Right lobe of liver (tissue), 6 donors: ENCODE measurements at places on chromosomes 2 and 18. TPM values are rescaled to one million over a fixed set of nuclear protein-coding genes. Genes with fewer than 3 reads are reported as not detected.

DNA sequence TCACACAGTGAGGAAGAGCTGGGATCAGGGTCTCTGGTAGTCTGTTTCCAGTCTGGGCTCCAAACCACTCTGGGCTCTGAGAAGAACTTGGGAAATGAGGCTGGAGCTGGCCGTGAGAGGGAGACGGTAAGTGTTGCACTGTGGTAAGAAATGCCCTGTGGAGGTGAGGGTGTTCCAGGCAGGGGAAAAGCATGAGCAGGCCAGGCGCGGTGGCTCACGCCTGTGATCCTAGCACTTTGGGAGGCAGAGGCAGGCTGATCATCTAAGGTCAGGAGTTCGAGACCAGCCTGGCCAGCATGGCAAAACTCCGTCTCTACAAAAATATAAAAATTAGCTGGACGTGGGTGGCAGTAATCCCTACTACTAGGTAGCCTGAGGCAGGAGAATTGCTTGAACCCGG, 14.3 kb upstream of the DES start:
- no peaks in the 10 kb centered on the region for H3K4me1 ChIP-seq
- no peak overlapping the region for H3K4me3 ChIP-seq
- DNase-seq, result no peak
- no peak overlapping the region for H3K27ac ChIP-seq

DNA sequence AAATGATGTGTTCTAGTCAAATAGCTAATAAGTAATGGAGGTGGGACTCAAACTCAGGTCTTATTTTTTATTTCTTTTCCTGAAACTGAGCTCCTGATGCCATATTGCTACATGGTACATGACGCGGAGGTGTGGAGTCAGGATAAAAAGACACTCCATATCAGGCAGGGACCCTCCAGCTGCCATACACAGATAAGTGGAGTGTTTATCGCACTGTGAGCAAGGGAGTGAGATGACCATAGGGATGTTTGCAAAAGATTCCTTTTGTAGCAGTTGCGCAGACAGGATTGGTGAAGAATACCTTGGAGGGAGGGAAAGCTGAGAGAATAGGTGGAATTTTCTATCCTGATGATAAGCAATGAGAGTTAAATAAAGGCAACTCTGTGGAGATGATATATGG, 657.2 kb downstream of the RNF144A start:
- H3K4me3 ChIP-seq, result no peak overlapping the region
- no peaks in the 10 kb centered on the region for H3K4me1 ChIP-seq
- H3K36me3 ChIP-seq, result no peaks in the 10 kb centered on the region
- H3K27me3 ChIP-seq, result no peaks in the 10 kb centered on the region
- H3K27ac ChIP-seq, result no peak overlapping the region

DNA sequence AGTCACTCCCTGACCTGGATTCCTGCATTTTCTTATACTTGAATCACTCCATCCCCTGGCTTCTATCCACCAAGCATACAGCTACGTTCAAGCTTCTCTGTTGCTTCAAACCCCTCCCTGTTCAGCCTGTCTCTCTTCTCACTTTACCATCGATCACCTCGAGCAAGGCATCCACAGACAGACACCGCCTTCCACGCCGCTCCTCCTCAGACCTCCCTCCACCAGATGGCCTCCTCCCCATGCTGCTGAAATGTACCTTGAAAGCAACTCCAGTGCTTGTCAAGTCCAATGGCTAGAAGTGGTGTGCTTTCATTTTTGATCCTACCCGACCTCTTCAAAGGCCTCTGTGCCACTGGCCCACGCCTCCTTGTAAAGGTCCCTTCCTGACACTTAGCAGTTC, 131.3 kb upstream of the ACAA2 start:
- no peak for DNase-seq
- no peaks in the 10 kb centered on the region for H3K4me1 ChIP-seq
- H3K27ac ChIP-seq, result no peak overlapping the region
- no peaks in the 10 kb centered on the region for H3K27me3 ChIP-seq
- no peaks in the 10 kb centered on the region for H3K36me3 ChIP-seq
- no peak overlapping the region for H3K4me3 ChIP-seq

GRCh38 chr2:84964406-84965191, 6.4 kb upstream of the KCMF1 start:
- no peaks in the 10 kb centered on the region for H3K36me3 ChIP-seq
- H3K27ac ChIP-seq, result peak overlapping the region; percentile 63
- H3K4me1 ChIP-seq, result peaks cover 42% of the 10 kb centered on the region
- no peaks in the 10 kb centered on the region for H3K27me3 ChIP-seq

DNA sequence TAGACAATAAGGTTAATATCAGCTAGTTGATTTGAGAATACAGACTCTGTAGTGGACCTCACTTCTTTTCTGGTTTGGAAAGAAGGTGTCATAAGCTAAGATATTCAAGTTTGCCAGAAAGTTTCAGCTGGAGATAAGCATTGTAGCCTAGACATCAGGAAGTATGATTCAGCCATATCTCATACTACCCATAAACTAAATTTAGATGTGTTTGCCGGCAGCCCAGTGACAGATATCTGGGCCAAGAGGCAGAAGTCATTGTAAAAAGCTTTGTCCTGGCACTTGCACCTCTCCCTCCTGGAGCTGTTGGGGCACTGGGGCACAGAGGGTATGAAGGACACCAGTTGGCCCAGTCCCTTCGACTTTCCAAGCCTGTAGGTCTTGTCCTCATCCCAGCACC, 128.0 kb downstream of the EPHA4 start:
- H3K4me3 ChIP-seq, result no peak overlapping the region
- no peak for DNase-seq
- no peaks in the 10 kb centered on the region for H3K4me1 ChIP-seq
- no peaks in the 10 kb centered on the region for H3K36me3 ChIP-seq
- H3K27me3 ChIP-seq, result no peaks in the 10 kb centered on the region

DNA sequence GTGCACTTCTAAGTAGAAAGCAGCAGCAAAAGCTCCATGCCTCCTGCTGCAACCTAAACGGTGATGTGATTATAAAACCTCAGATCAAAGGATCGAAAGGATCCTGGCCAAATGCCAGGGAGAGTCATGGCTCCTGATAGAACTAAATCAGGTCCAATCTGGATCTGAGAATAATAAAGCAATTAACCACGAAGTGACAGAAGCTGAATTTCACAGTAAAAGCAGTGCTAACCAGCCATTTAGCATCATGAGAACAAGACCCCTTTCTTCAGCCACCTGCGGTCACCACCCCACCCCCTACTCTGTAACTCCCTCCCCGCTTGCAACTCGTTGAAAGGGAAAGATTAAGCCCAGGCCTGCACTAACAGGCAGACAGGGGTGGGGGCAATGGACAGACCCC, 748.7 kb downstream of the BCL11A start:
- H3K27ac ChIP-seq, result no peak overlapping the region
- H3K4me3 ChIP-seq, result no peak overlapping the region
- H3K27me3 ChIP-seq, result no peaks in the 10 kb centered on the region
- H3K36me3 ChIP-seq, result no peaks in the 10 kb centered on the region
- no peak for DNase-seq
- no peaks in the 10 kb centered on the region for H3K4me1 ChIP-seq

DNA sequence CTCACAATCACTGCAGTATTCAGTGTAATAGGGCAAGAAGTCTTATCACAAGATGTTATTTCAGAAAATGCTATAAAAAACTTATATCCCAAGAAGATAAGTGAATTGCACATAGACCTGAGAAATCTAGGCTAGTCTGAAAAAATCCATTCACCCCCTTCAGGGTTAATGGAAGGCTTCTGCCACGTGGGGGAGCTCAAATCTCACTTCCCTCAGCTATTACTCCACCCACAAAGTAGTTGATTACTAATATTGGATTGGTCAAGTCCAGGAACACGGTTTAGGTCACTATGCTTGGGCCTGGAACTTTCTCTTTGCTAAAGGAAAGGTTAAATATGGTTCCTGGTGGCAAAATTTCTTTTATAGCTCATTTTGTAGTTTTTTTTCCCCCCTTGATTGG, 51.2 kb upstream of the ADAM23 start:
- DNase-seq, result no peak
- H3K36me3 ChIP-seq, result no peaks in the 10 kb centered on the region
- no peaks in the 10 kb centered on the region for H3K27me3 ChIP-seq
- H3K4me3 ChIP-seq, result no peak overlapping the region

DNA sequence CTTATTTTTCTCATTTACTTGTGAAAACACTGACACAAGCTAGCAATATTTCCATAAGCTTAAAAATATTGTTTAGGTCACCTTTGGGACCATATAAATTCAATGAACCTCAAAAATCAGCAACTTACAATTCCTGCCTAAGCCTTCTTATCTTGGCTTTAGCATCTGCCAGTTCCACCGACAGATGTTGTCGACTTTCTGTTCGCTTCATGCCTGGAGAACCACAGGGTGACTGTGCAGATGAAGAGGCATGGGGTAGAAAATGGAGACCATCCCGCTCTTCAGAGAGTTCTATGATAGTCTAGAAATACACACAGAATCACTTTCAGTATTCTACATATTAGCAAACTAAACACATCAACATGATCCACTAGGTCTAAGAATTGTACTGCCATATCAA, 64.2 kb downstream of the CCDC88A start:
- H3K27me3 ChIP-seq, result no peaks in the 10 kb centered on the region
- no peak for DNase-seq
- H3K36me3 ChIP-seq, result no peaks in the 10 kb centered on the region

DNA sequence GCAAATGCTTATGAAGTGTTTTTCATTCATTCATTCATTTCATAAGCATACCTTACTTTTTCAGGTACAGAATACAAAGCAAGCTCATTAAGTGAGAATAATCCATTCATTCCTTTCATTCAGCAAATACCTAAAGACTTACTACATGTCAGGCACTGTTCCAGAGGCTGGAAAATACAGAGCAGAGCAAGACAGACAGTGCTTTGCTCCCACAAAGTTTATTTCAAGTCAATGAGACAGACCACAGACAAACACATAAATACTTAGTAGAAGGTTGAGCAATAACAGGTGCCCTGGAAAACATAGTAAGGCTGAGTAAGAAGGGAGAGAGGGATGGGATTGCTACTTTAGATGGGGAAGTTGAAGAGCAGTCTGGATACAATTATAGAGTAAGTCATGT, 309.8 kb downstream of the C1D start:
- no peaks in the 10 kb centered on the region for H3K4me1 ChIP-seq
- H3K27ac ChIP-seq, result no peak overlapping the region
- DNase-seq, result no peak
- H3K4me3 ChIP-seq, result no peak overlapping the region
- H3K36me3 ChIP-seq, result no peaks in the 10 kb centered on the region

DNA sequence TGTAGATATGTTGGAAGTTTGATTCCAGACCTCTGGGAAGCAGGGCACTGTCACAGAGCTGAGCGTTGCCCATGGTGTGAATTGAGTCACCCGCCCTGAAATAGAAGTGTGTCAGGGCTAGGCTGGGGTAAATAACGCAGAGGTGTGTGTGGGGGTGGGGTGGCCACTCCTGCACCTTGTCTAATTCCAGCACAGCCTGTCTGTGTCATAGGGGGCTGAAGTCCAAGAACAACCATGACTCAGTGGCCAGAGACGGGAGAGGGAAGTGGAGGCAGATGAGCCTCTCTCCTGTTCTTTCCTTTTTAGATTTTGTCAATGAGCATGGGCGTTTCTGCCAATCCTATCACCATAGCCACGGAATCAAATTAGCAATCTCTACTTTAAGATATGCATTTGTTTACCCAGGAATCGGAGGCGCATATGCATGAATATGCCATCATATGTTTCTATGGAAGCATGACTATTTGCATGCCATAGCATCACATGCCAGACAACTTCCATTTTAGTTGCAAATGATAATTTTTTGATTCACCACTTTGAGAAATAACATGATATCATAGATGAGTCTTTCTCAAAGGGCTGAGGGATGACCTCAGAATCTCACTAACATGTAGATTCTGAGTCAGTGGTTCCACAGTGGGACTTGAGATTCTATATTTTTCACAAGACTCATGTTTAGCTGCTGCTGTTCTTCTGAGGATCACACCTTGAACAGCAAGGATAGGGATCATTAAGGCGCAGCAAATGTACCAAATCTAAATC, 852.9 kb downstream of the DCDC2C start:
- no peaks in the 10 kb centered on the region for H3K36me3 ChIP-seq
- no peak overlapping the region for H3K27ac ChIP-seq
- DNase-seq, result no peak
- no peak overlapping the region for H3K4me3 ChIP-seq

DNA sequence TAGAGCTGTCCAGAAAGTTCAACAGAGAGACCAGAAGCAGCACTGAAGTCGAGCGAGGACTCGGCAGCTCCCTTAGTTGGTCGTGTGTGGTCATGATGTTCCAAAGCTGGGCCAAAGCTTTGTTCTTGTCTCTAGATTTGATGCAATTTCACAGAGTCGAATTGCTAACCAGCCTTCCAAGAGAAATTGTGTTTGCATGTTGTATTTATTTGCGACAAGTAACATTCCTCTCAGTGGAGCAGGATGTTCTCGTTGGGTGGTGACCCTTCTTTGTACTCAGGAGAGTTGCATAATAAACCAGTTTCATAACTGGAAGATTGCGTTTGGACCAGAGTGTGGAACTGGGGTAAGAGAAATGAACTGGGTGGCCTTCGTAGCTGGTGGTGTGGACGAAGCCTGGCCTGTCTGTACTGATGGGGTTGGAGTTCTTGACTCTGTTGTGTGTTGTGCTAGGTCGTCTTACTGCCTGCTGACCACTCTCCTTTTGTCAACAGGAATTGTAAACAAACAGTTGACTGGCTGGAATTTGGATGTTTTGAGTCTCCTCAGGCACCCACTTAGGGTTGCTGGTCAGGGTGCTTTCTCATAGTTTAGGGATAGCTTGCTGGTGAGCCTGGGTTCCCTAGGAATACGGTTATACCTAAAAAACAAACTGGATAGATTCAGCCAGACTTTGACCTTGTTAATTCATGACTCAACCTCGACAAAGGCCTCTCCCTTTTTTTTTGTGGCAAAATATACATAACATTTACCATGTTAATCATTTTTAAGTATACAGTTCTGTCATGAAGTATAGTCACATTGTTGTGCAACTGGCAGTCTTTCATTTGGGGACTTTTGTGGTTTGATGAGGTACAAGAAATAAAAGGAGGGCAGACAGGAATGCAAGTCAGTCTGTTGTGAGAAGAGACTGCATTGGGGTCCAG, 28.9 kb upstream of the TOGARAM2 start:
- no peaks in the 10 kb centered on the region for H3K27me3 ChIP-seq
- H3K4me1 ChIP-seq, result no peaks in the 10 kb centered on the region
- peaks cover 7% of the 10 kb centered on the region for H3K36me3 ChIP-seq
- H3K4me3 ChIP-seq, result no peak overlapping the region
- H3K27ac ChIP-seq, result peak overlapping the region; percentile 75
- DNase-seq, result no peak

DNA sequence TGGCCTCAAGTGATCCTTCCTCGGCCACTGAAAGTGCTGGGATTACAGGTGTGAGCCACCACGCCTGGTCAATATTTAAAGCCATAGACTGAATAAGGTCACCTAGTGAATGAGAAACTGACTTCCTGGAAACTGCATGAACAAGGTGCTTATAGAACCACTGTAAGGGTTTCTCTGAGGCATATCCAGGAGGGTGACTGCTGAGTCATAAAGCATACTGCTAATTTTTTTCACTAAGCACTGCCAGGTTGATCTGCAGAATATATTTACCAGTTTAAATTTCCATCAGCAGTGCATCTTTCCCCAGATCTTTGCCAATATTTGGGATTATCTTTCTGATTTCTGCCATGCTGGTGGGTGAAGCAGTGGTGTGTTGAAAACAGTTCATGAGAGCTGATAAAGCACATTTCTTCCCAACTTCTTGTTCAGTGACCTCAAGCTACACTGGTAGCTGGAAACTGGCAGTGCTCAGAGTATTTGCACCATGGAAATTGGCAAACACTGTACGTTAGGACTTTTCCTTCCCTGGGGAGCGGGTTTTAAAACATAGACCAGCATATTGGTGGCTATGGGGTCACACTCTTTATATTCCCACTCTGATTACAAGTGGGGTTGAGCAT, 4.2 kb upstream of the CLIP4 start:
- DNase-seq, result no peak
- H3K27ac ChIP-seq, result no peak overlapping the region
- no peaks in the 10 kb centered on the region for H3K4me1 ChIP-seq
- no peaks in the 10 kb centered on the region for H3K27me3 ChIP-seq

MARCHF7 gene
- 33.4 TPM for total RNA-seq

SCN7A gene
- total RNA-seq, result 0.76 TPM

KLHL30 gene
- total RNA-seq, result 0.07 TPM

C2orf66 gene
- not detected for total RNA-seq
